ENCODE measurements at places on chromosomes 7 and 10.

GRCh38 chr10:130368761-130369560 is 232.8 kb downstream of the GLRX3 start:
- DNase-seq: no peak

DNA sequence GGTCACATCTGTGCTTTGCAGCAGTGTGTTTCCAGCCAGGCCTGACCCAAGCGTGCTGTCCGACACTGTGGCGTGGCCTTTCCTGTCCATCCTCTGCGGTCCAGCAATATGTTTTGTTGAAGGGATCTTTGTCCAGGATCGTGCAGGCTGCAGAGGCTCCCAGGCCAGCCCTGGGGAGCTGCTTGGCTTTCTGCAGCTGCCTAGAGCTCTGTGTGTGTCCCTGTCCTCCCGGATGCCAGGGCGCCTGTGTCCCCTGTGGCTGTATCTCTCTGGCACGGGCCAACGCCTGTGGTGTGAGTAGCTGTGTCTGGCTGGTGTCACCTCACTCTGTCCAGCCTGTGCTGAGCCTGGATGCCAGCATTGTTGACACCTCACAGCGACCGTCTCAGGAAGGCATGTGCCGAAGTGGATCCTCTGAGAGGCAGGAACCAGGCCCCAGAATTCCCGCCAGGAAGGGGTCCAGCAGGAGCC is 94.5 kb downstream of the INPP5A start:
- no peak for DNase-seq

GRCh38 chr7:50184271-50184990 is 91.4 kb upstream of the ZPBP start:
- no peak for DNase-seq

DNA sequence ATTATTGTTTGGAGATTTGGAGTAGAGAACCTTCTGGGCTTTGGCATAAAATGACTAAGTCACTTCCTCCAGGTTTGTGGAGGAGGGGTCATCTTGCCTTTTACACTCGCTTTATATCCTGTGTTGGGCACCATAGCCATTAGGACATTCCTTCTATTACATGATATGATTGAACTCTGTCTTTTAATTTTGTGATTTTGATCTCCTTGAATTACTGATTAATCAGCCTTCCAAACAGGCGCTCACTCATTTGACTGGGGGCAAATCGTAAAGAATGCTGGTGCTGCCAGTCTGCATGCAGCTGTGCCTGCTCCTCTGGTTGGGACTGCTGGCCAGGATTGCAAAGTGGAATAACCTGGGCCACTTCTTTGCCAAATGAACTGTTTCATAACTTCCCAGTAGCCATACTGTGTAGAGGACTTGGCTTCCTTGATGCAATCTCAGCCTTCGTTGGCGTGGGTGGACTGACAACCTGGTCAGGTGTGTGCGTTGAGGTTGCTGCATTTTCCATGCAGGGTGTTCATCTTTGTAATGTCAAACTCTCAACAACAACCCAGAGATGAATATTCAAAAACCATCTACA is 65.9 kb upstream of the RAB11FIP2 start:
- no peak for DNase-seq

GRCh38 chr10:58615237-58615935 is 102.7 kb downstream of the BICC1 start:
- no peak for DNase-seq

DNA sequence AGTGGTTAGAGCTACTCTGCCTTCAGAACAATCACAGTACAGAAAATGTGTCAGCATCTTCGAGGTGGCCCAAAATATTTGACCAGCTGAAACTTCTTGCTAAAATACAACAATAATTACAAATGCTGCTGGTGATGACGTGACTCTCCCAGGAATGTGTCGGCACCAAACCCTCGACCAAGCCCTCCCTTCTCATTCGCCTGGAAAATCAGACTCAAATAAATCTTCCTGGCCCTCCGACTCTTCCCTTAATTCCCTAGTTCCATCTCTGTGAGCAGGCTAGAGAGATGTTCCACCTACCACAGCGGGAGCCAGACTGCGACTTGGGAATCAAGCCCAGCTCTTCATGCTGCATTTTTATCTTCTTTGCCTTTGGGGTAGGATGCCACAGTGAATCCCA is 4.1 kb downstream of the PRSS2 start:
- DNase-seq: no peak

- DNase-seq: no peak
Observed at GRCh38 chr7:95429241-95429990, 5.4 kb downstream of the PON2 start.

DNA sequence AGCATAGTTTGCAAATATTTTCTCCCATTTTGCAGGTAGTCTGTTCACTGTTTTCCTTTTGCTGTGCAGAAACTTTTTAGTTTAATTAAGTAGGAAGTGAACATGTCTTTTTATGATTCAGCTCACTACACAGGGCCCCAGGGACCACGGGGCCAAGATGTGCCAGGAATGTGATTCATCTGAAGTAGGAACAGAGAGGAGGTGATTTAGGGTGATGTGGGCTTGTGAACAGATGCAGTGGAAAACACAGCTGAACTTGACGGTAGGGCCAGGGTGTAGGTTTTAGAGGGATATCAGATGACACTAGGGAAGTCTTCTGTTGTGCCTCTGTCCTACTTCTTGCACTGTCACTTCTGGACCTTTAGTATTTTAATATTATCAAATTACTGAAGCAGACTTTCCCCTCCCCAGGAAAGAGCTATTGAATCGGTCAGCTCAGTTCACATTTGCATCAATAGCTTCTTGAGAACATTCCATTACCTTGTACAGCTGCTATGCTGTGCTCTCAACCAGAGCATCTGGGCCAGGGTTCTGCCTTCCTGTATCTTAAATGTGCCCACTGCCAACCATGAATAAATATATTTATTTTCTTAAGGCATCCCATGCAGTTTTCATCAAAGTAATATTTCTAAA is 96.9 kb downstream of the OSBPL3 start:
- DNase-seq: no peak

- DNase-seq: no peak
Observed at GRCh38 chr10:20166096-20166675, 350.0 kb downstream of the PLXDC2 start.

GRCh38 chr10:129025787-129026186 is 441.3 kb upstream of the MGMT start:
- no peak for DNase-seq

DNA sequence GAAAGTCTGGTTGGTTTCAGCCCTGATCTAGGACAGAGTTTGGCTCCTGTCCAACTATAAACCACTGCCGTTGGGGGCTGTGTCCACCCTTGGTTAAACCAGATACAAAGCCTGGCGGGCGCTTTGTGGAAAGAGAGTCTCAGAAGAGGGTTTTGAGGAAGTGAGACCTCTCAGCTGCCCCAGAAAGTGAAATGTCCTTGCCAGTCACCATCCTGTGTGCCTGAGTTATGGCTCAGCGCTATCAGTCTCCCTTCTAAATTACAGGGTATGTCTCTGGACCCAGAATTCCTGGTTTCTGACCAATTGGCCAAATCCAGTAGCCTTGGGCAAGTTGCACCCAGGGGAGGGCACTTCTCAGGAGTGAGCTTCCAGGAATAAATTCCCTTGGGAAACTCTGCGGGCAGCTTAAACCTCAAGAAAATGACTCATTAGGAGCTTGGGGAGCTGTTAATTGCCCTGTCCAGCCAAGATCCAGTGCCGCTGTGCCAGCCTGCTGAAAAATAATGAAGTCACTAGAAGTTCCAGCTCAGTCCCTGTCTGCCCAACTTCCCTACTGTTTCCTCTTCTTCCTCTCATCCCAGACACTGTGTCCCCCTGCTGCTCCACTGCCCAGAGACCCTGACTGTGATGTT is 66.7 kb upstream of the PDZD8 start:
- no peak for DNase-seq

DNA sequence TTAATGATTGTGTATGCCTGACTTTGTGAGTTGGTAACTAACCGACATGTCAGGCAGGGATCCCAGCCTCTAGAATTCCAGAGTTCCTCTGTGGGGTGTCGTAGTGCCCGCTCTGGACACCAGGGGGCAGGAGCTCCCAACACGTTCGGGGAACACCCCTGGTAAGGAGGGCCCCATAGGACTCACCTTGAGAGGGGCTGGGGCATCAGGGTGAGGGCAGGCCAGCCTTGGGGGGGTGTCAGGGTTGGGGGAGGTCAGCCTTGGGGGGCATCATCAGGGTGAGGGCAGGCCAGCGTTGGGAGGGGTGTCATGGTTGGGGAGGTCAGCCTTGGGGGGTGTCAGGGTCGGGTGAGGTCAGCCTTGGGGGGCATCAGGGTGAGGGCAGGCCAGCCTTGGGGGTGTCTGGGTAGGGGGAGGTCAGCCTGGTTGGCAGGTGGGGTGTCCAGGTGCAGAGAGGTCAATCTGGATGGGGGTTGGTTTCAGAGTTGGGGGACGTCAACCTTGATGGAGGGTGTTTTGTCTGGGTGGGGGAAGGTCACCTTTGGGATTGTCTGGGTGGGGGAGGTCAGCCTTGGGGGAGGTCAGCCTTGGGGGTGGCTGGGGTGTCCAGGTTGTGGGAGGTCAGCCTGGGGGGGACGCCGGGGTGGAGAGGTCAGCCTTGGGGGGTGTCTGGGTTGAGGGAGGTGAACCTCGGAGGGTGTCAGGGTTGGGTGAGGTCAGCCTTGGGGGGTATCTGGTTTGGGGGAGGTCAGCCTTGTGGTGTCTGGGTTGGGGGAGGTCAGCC is 45.6 kb upstream of the SUN1 start:
- peak; percentile 31 for DNase-seq

GRCh38 chr7:919924-920341 is 34.5 kb downstream of the ADAP1 start:
- no peak for DNase-seq

GRCh38 chr7:4143511-4144171 is 538.5 kb upstream of the FOXK1 start:
- DNase-seq: no peak

- peak; percentile 14 for DNase-seq
Observed at GRCh38 chr10:114458955-114459354, 54.7 kb upstream of the AFAP1L2 start.

- DNase-seq: no peak
Observed at GRCh38 chr10:21080261-21080660, 183.2 kb upstream of the NEBL start.

DNA sequence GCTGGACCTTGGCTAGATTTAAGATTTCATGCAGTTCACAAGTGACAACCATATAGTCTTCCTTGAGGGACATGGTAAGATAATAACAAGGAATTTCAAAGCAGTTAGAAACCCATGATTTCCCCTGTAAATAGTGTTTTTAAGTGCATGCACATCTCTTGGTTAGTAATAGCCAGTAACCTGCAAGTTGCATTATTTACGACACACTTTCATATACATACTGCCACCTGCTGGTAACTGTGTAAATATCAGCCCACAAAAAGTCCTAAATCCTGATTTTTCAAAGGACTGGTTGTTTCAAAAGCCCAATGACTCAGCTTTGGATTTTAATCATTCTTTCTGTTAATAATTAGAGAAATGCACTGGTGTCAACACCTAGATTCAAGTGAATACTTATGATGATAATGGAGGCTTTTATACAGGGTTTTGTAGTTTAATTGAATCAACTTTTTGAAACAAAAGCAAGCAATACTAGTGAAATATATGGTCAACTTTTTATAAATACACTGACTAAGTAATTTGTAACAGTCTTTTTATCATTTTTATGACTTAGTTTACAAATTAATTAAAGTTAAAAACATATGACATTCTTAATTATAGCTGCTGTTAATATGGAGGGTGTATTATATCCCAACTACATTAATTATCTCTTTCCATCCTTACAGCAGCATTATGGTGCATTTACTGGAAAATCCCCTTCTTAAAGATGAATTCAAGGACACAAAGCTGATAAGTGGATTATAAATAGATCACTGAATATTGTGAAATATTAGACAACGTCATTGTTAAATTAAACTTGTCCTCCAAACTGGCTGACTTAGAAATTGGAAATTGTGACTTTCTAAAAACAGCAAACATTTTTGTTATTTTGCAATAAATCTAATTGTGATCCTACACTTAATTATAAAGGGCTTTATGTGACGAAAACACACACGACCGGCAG is 367.7 kb upstream of the SEMA3D start:
- peak; percentile 15 for DNase-seq

DNA sequence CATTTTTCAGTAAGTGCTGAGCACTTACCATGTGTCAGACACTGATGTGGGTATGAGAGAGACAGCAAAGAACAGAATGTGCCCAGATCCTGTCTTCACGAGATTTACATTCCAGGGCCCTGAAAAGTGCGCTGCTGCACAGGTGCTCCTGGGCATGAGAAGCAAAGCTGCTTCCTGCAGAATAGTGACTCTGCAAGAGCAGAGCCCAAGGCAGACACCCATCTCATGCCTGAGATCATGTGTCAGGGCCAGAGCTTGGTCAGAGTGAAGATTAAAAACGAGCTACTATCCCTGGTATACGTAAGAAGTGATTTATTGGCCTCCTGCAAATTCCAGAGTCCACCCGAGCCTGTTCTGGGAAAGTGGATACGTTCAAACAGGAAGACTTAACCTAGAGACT is 824.4 kb downstream of the GRID1 start:
- no peak for DNase-seq

DNA sequence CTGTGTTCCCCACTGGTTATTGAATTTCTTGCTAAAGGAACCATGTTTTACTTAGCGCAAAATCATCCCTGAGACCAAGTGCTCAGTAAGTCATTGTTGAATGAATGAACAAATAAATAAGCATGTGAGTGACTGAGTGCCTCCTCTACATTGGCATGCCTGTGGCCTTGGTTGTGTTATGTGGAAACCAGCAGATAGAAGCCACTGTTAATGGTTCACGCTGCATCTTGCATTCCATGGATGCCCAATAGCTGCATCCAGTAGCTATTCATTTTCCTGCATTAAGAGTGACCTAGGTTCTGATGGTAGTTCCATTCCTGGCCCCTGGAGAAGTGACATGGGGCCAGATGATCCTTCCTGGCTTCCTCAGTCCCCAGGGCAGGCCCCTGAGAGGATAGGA is 113.3 kb upstream of the BMPER start:
- no peak for DNase-seq

GRCh38 chr7:95915731-95916130 is 143.4 kb downstream of the DYNC1I1 start:
- no peak for DNase-seq

GRCh38 chr7:5689118-5689517 is 92.3 kb downstream of the RNF216 start:
- peak; percentile 55 for DNase-seq

GRCh38 chr10:26555719-26556368 is 117.7 kb downstream of the APBB1IP start:
- no peak for DNase-seq

- no peak for DNase-seq
Observed at GRCh38 chr7:116672596-116673456, 830 bp downstream of the MET start.

DNA sequence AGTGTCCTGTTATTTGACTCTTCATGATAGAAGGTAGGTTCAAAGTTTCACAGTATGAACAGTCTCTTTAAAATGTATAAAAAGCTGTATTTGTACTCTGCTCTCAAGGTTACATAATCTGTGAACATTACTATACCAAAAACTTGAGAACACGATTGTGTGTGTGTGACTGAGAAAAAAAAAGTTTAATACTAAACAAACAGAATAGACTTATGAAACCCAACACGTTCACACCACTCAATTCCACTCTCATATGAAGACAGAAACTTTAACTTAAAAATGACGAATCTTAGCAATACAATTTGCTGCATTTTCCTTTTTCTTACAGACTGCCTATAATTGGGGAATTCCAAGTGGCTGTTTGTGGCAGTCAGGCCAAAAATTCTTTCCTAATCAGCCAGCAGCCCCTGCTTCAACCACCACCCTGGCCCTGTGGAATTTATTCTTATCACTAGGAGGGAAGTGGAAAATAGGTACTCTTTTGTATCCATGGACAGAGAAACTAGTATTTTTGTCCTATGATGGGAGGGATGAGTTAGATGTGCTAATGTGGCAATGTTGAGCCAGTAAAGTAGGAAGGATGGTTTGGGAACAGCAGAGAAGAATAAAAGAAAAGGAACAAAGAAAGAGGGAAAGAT is 42.8 kb downstream of the MINDY3 start:
- no peak for DNase-seq

All from stimulated activated CD4-positive, alpha-beta T cell treated with anti-CD3 and anti-CD28 coated beads, Interleukin-12 subunit alpha, Interleukin-12 subunit beta, amount 100 ng/mL, for 48 hours (primary cell).